Epithelial cell of alveolus of lung (primary cell): ENCODE measurements at places on chromosomes 6 and 20. TPM values are rescaled to one million over a fixed set of nuclear protein-coding genes. Genes with fewer than 3 reads are reported as not detected.

Gene FAM83D
- total RNA-seq: 13.2 and 24.3 TPM in 2 replicates

Gene VPS16
- 33.1 and 35.2 TPM in 2 replicates for total RNA-seq

Gene LPA
- total RNA-seq: not detected in 2 replicates

Gene DSP
- total RNA-seq: 2.2 and 12.7 TPM in 2 replicates

Gene EPHA7
- total RNA-seq: 1.2 and 1.4 TPM in 2 replicates

Gene MEP1A
- total RNA-seq: not detected in 2 replicates

Gene SLC22A23
- 3.7 and 6.5 TPM in 2 replicates for total RNA-seq

Gene SIRPG
- total RNA-seq: not detected in 2 replicates

Gene DLK2
- 1.0 and 1.8 TPM in 2 replicates for total RNA-seq

Gene ARFRP1
- total RNA-seq: 42.3 and 45.3 TPM in 2 replicates

Gene CST5
- 0.13 TPM in 1 of 2 replicates, not detected in the other for total RNA-seq

Gene LZTS3
- total RNA-seq: 1.8 and 4.0 TPM in 2 replicates

Gene SLC22A7
- not detected in 2 replicates for total RNA-seq

Gene MAPK13
- total RNA-seq: 5.7 and 23.0 TPM in 2 replicates

Gene BNIP5
- not detected in 2 replicates for total RNA-seq

Gene PRR18
- total RNA-seq: 0.13 TPM in 1 of 2 replicates, not detected in the other

Gene SPTLC3
- 2.1 and 2.4 TPM in 2 replicates for total RNA-seq

Gene PDYN
- not detected in 2 replicates for total RNA-seq

Gene PABPC1L
- 3.7 and 4.9 TPM in 2 replicates for total RNA-seq

Gene GPR6
- not detected in 2 replicates for total RNA-seq

Gene SNX5
- total RNA-seq: 63.2 and 126 TPM in 2 replicates

Gene BPI
- total RNA-seq: 0.13 and 3.2 TPM in 2 replicates

Gene OR2J3
- not detected in 2 replicates for total RNA-seq

Gene IL17F
- not detected in 2 replicates for total RNA-seq

Gene SLC35F1
- under 0.01 TPM in 1 of 2 replicates, not detected in the other for total RNA-seq

Gene DNAH8
- not detected in 2 replicates for total RNA-seq

Gene PSMB9
- total RNA-seq: 7.8 and 43.2 TPM in 2 replicates

Gene HRH3
- not detected in 2 replicates for total RNA-seq

Gene SLC2A4RG
- 25.2 and 58.7 TPM in 2 replicates for total RNA-seq

Gene EYS
- not detected in 2 replicates for total RNA-seq

Gene PACSIN1
- total RNA-seq: not detected in 2 replicates

Gene BTN1A1
- not detected in 2 replicates for total RNA-seq

Gene RFX6
- total RNA-seq: not detected in 2 replicates

Gene MDFI
- 38.1 and 123 TPM in 2 replicates for total RNA-seq

Gene ANKRD66
- total RNA-seq: not detected in 2 replicates
